Transverse colon (tissue), 4 donors: ENCODE measurements at places on chromosomes 7 and 10. TPM values are rescaled to one million over a fixed set of nuclear protein-coding genes. Genes with fewer than 3 reads are reported as not detected.

GRCh38 chr7:44158873-44159631 is 17.9 kb upstream of the MYL7 start:
- DNase-seq: no peak

- DNase-seq: no peak
Measured at GRCh38 chr7:105644937-105645336, 63.6 kb upstream of the EFCAB10 start.

DNA sequence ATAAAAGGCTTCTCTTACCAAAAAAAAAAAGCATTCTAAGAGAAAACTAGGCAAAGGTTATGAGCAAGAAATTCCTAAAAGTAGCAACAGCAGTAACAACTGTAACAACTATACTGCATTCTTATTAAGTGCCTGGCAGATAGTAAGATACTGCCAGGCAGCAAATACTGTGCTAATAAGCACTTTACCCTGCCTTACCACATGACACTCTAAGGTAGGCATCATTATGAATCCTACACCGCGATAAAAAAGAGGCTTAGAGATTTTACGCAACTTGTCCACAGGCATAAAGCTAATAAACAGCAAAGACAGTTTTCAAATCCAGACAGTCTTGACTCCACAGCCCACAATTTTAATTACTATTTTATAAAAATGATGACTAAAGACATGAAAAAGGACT is 83.2 kb downstream of the USP6NL start:
- no peak for DNase-seq

ABCA13 gene
- total RNA-seq: 0.37 TPM

MCM7 gene
- total RNA-seq: 37.5 TPM

ZNF467 gene
- 6.7 TPM for total RNA-seq

RASA4B gene
- total RNA-seq: 12.7 TPM
